ENCODE measurements at places on chromosomes 13 and 19. TPM values are rescaled to one million over a fixed set of nuclear protein-coding genes. Genes with fewer than 3 reads are reported as not detected.

The CYP2A7 gene
- 0.17 TPM for total RNA-seq

The ZNF30 gene
- total RNA-seq = 6.2 TPM

The GSX1 gene
- total RNA-seq = not detected

The UNC13A gene
- total RNA-seq = 7.2 TPM

The C1QTNF9B gene
- total RNA-seq = 0.56 TPM

The KLF2 gene
- total RNA-seq = 0.67 TPM

The TMEM255B gene
- total RNA-seq = 0.18 TPM

The TLE6 gene
- 1.6 TPM for total RNA-seq

The MCF2L gene
- total RNA-seq = 4.9 TPM

The FAM216B gene
- total RNA-seq = 0.17 TPM

The CYSLTR2 gene
- total RNA-seq = 0.22 TPM

The LGALS16 gene
- not detected for total RNA-seq

The LILRB4 gene
- total RNA-seq = not detected

The ZNF284 gene
- 3.4 TPM for total RNA-seq

The FFAR2 gene
- total RNA-seq = not detected

The ZNF626 gene
- 0.45 TPM for total RNA-seq

The C1QTNF9 gene
- total RNA-seq = 0.14 TPM

The RNF113B gene
- total RNA-seq = 0.49 TPM

The GRIN3B gene
- 0.28 TPM for total RNA-seq

The ZNF579 gene
- 7.8 TPM for total RNA-seq

The TMEM86B gene
- 2.9 TPM for total RNA-seq

The NLRP9 gene
- not detected for total RNA-seq

The CLC gene
- not detected for total RNA-seq

The TMEM143 gene
- 5.4 TPM for total RNA-seq

The ZNF540 gene
- total RNA-seq = 10.7 TPM

The RUBCNL gene
- 1.2 TPM for total RNA-seq
